Breast epithelium (tissue), 4 donors: ENCODE measurements at places on chromosomes 11 and 22. TPM values are rescaled to one million over a fixed set of nuclear protein-coding genes. Genes with fewer than 3 reads are reported as not detected.
A peak's percentile ranks its signal among the peaks of the same experiment; 100 is the strongest.

DNA sequence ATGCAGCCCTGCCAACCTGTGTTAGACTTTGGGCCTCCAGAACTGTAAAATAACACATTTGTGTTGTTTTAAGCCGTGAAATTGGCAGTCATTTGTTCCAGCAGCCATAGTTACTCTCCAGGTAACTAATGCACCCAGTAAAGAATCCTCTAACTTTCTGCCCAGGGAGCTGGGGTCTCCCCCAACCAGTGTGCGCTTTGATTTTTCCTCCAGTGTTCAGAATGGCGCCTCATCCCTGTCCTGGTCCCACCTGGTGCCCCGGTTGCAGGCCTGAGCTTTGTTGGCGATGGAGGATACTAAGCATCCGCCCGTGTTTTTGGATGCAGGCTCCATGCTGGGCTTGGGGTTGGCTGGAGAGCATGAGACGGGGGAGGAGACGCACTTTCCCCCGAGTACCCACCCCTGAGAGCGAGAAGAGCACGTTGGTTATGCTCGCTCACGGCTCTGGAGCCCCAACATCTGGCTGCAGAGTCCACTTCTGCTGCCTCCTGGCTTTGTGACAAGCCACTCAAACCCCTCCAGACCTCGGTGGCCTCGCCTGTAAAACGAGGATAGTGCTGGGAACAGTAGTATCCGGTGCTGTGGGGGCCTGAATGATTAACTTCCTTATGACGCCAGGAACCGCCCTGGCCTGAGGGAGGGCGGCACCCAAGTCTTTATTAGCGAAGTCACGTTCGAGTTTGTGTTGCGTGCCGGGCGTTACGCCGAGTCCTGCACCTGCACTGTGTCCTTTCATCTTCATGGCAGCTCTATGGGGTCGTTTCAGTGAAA, 25.8 kb downstream of the MRGPRD start:
- H3K27ac ChIP-seq = no peak overlapping the region
- no peaks in the 10 kb centered on the region for H3K27me3 ChIP-seq
- DNase-seq = no peak
- no peaks in the 10 kb centered on the region for H3K36me3 ChIP-seq

- H3K4me3 ChIP-seq = no peak overlapping the region
- no peaks in the 10 kb centered on the region for H3K36me3 ChIP-seq
- no peaks in the 10 kb centered on the region for H3K27me3 ChIP-seq
- H3K27ac ChIP-seq = peak overlapping the region; percentile 94
Observed at GRCh38 chr22:45511847-45512261, 9.2 kb downstream of the FBLN1 start.

DNA sequence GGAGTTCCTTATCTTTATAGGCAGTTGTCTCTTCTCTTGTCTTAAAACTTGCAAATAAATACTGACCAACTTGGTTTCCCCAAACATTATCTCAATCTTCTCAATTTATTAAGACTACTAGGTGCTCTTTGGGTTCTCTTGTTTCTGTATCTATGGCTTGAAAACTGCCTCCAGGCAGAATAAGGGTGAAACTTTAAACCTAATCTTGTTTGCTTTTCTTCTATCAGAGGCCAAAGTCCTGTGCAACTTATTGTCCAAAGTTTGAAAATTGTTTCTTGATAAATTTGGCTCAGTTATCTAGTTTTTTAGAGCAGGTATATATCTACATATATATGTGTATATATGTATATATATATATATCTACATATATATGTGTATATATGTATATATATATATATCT, 110.1 kb upstream of the ANO5 start:
- DNase-seq = no peak
- H3K36me3 ChIP-seq = no peaks in the 10 kb centered on the region
- no peak overlapping the region for H3K27ac ChIP-seq

The TESMIN gene
- 0.48 TPM for total RNA-seq

DNA sequence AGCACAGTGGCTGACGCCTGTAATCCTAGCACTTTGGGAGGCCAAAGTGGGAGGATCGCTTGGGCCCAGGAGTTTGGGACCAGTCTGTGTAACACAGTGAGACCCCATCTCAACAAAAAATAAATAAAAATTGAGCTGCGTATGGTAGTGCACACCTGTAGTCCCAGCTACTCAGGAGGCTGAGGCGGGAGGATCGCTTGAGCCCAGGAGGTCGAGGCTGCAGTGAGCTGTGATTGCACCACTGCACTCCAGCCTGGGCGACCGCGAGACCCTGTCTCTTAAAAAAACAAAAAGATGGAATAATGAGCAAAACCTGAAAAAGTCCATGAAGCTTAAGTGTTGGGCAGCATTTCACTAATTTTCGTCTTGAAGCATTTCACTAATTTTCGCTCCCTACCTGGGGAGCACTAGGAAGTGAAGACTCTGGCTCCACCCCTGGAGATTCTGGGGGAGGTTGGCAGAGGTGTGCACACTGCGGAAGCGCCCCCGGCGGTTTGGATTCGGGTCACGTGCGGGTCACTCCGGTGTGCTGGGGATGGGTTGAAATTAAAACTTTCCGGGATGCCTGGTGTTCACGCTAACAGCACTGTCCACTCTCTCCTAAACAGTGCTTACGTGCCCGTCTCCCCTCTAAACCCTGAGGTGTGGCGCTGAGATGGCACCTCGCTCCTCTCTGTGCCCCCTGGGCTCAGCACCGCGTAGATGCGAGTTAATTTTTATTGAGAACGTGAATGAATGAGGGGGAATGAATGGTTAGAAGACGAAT, 906 bp upstream of the NAA40 start:
- DNase-seq = no peak
- peak overlapping the region; percentile 76 for H3K27ac ChIP-seq
- H3K4me3 ChIP-seq = peak overlapping the region; percentile 74
- H3K4me1 ChIP-seq = peaks cover 4% of the 10 kb centered on the region
- no peaks in the 10 kb centered on the region for H3K27me3 ChIP-seq

GRCh38 chr22:40660730-40661129, 18.6 kb upstream of the MCHR1 start:
- H3K36me3 ChIP-seq = no peaks in the 10 kb centered on the region
- DNase-seq = no peak

The NPAS4 gene
- total RNA-seq = not detected

- H3K27me3 ChIP-seq = no peaks in the 10 kb centered on the region
- no peaks in the 10 kb centered on the region for H3K4me1 ChIP-seq
- no peak overlapping the region for H3K27ac ChIP-seq
- no peak for DNase-seq
- no peaks in the 10 kb centered on the region for H3K36me3 ChIP-seq
- no peak overlapping the region for H3K4me3 ChIP-seq
Observed at GRCh38 chr11:127259102-127259501, 258.5 kb upstream of the KIRREL3 start.

The CTNND1 gene
- total RNA-seq = 259 TPM

The OR6T1 gene
- not detected for total RNA-seq

DNA sequence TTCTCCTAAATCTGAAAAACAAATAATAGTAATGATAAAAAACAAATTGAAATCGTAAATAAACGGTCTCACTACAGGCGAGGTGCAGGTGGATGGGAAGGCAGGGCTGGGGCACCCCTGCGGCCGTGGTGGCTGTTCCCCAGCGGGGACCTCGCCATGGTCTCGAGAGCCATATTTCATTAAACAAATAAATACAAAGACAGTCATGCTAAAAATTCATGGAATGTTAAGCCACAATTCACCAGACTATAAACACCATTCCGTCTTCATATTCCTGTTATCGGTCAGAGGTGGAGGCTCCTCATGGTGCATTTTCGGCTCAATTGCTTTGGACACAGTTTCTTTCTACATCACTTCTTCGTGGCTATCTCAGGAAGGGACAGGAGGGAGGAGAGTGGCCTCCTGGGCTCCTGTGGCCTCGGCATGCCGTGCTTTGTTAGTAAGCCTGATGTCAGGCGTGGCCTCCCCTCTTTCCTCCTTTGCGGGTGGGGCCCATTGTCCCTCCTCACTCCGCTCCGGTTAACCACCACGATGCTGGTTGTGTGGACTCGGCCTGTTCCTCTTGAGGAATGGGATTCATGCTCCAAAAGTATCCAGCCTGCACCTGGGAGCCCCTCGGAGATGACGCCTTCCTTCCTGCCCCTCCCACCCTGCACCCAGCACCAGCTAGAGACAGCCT, 16.1 kb upstream of the BRSK2 start:
- no peak overlapping the region for H3K4me3 ChIP-seq
- no peak overlapping the region for H3K27ac ChIP-seq
- no peaks in the 10 kb centered on the region for H3K36me3 ChIP-seq
- H3K4me1 ChIP-seq = no peaks in the 10 kb centered on the region
- peaks cover 22% of the 10 kb centered on the region for H3K27me3 ChIP-seq
- no peak for DNase-seq

GRCh38 chr11:113431746-113432145, 43.5 kb downstream of the DRD2 start:
- H3K36me3 ChIP-seq = no peaks in the 10 kb centered on the region
- H3K4me3 ChIP-seq = no peak overlapping the region
- DNase-seq = no peak
- H3K27ac ChIP-seq = no peak overlapping the region
- no peaks in the 10 kb centered on the region for H3K4me1 ChIP-seq

- no peak overlapping the region for H3K4me3 ChIP-seq
- no peaks in the 10 kb centered on the region for H3K27me3 ChIP-seq
- H3K36me3 ChIP-seq = no peaks in the 10 kb centered on the region
- H3K4me1 ChIP-seq = no peaks in the 10 kb centered on the region
- no peak overlapping the region for H3K27ac ChIP-seq
Observed at GRCh38 chr11:2518111-2518982, 73.5 kb downstream of the KCNQ1 start.

GRCh38 chr11:85857098-85857497, 1.9 kb downstream of the CCDC83 start:
- H3K4me3 ChIP-seq = no peak overlapping the region
- no peaks in the 10 kb centered on the region for H3K4me1 ChIP-seq
- no peaks in the 10 kb centered on the region for H3K36me3 ChIP-seq
- DNase-seq = no peak
- no peaks in the 10 kb centered on the region for H3K27me3 ChIP-seq

- no peaks in the 10 kb centered on the region for H3K36me3 ChIP-seq
- H3K27ac ChIP-seq = no peak overlapping the region
- no peak overlapping the region for H3K4me3 ChIP-seq
- H3K4me1 ChIP-seq = no peaks in the 10 kb centered on the region
- no peak for DNase-seq
- H3K27me3 ChIP-seq = no peaks in the 10 kb centered on the region
Observed at GRCh38 chr22:43031617-43032016, 16.7 kb upstream of the PACSIN2 start.

DNA sequence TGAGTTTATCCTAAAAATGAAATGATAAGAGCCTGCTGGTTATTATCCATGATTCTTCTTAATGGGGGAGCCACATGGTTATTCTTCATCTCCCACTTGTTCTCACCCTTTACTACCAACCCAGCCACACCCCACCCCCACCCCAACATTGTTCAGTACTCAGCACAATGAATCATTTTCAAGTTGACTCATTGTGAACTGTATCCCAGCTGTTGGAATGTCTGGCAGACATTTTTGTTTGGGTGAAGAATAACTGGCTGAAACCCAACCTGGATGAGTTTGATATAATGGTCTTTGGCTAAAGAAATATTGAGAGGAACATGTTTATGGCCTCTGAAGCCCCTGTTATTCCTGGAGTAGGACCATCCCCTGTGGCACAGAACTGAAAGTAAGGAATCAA, 136.2 kb downstream of the ELP4 start:
- no peaks in the 10 kb centered on the region for H3K4me1 ChIP-seq
- no peak overlapping the region for H3K4me3 ChIP-seq
- no peaks in the 10 kb centered on the region for H3K36me3 ChIP-seq

DNA sequence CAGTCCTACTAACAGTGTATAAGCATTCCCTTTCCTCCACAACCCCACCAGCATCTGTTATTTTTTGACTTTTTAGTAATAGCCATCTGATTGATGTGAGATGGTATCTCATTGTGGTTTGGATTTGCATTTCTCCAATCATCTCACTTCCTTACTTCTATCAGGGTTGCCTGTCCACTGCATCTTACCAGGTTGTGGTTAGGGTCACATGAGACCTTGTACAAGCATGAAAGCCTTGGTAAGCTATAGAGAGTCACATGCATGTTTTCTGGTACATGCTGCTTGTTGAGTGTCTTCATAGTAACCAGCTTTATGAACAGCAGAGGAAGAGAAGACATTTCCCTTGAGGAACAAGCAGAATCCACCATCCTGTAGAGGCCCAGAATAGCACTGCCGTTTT, 102.9 kb upstream of the PAX6 start:
- H3K4me1 ChIP-seq = no peaks in the 10 kb centered on the region
- no peak overlapping the region for H3K27ac ChIP-seq
- DNase-seq = no peak
- no peaks in the 10 kb centered on the region for H3K36me3 ChIP-seq
- no peak overlapping the region for H3K4me3 ChIP-seq
- no peaks in the 10 kb centered on the region for H3K27me3 ChIP-seq

The ASPHD2 gene
- 1.3 TPM for total RNA-seq

DNA sequence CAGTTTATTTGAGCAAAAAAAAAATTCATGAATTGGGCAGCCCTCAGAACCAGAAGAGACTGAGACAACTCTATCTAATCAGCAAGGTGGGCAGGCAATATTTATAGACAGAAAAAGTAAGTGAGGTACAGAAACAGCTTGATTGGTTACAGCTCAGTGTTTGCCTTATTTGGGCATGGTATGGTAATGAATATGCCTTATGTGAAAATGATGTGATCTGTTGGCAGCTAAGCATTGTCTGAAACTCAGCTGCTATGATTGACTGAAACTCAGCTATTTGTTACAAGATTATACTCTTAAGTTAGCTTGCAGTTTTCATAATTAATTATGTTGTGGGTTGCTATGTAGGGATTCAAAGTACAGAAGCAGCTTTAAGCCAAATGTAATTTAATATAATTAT, 127.6 kb downstream of the CNTN5 start:
- no peak overlapping the region for H3K27ac ChIP-seq
- H3K4me1 ChIP-seq = no peaks in the 10 kb centered on the region
- no peaks in the 10 kb centered on the region for H3K36me3 ChIP-seq
- DNase-seq = no peak
- no peaks in the 10 kb centered on the region for H3K27me3 ChIP-seq

The FAM111B gene
- 0.44 TPM for total RNA-seq

DNA sequence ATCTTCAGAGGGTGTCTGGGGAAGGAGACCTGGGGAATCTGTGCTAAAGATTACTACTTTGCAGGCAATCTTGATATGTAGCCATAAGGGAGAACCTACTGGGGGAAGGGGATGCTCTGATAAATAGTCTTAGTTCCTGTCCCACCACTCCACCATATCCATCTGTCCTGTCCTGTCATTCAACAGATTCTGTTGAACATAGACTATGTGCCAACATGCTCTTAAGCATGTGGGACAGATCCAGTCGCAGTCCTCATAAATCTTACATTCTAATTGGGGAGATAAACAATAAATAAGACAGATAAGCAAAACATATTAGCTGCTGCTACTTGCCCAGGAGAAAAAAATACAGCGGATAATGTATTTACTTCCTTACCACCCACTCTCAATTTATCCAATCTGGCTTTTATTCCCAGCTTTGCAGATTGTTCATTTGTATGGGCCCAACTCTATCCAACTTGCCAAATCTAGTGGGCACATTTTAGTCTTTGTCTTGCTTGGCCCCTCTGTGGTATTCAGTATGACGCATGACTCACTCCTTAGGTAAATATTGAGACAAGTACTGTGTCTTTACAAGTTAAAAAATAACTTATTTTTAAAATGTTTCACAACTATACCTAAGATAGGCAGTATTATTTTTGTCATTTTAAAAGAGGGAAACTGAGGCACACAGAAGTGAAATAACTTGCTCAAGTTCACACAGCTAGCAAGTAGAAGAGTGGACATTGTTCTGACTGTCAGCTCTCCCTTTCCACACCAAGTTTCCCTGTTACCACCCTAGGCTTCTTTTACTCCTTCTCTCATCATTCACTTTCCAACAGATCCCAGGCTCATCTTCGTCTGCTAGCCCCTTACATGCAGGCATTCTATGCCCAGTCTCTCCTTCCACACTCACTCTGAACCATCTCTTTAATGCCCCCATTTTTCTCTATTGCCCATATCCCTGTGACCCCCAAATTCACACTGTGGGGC, 133.6 kb upstream of the SESN3 start:
- H3K36me3 ChIP-seq = no peaks in the 10 kb centered on the region
- H3K4me3 ChIP-seq = no peak overlapping the region
- H3K27me3 ChIP-seq = no peaks in the 10 kb centered on the region
- no peak overlapping the region for H3K27ac ChIP-seq
- DNase-seq = no peak
